ENCODE measurements at places on chromosomes 3 and 15. TPM values are rescaled to one million over a fixed set of nuclear protein-coding genes. Genes with fewer than 3 reads are reported as not detected.

Gene UBE2E2
- total RNA-seq = 4.8 TPM

Gene ADAMTS17
- 4.8 TPM for total RNA-seq

Gene COL8A1
- total RNA-seq = 0.12 TPM

GRCh38 chr15:74253211-74253921, 17.2 kb downstream of the CCDC33 start:
- DNase-seq = no peak

DNA sequence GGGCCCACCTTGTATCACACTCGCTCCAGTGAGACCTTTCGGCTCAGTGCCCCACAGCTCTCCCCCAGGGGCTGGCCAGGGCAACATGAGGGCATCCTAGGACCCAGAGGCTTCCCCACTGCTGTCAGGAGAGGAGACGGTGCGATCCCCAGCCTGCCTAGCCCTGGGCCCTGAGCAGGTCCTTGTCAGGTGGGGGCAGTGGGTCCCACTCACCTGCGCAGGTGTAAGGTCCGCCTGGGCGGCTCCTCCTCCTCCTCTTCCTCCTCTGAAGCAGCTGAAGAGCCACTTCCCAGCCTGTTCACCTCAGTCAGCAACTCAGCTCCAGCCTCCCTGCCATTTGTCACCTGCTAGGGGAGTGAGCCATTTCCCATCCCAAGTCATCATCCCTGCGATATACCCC, 9.6 kb downstream of the KIF7 start:
- DNase-seq = no peak

DNA sequence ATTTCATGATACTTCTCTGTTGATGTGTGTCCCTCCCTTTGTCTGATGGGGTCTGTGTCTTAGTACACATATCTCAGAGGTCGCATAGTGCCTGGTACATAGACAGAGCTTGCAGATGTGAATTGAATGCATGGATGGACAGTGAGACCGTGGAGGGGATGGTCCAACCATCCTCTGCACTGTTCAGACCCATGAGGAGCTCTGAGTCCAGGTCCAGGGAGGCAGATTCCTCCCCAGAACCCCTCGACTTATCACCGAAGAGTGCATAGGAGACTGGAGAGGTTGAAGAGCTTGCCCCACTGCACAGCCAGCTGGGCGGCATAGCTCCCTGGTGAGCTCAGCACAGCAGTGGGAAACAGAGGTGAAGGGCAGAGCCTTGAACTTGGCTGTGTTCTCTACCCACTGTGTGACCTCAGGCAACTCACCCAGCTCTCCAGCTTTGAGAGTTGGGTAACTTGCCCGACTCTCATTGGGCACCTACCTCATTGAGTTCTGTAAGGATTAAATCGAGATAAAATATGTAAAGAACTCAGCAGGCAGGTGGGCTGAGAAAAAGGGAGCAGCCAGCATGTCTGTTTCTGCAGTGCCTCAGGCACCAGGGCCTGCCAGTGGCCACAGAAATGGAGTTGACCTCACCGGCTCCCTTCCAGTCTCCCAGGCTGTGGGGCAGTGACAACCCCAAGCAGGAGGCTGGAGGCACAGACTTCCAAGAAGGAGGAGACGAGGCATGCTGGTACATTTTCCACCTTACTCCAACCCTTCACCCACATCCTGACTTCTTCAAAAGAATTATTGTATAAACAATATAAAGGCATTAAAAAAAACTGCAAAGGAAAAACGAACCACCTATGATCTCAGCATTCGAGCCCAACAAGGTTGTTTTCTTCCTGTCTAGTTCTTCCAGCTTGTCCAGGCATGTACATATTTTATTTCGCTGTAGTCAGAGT, 54.1 kb upstream of the TFRC start:
- no peak for DNase-seq

DNA sequence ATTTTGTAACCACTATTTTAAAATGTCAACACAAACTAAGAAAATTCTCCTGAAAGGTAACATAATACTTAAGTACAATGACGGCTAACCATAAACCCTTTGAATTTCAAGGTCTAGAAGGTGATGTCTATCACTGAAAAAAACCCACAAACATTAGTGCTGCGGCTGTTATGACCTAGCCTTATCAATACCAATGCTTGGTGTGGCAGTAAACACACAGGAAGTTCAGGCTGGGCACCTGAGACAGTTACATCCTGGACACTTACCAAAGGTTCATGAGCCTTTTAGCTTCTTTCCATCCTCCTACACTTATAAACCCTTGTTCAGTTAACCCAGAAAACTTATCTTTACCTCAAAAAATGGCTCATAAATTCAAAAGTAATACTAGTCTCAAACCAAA, 5.8 kb downstream of the HSPBAP1 start:
- DNase-seq = no peak

DNA sequence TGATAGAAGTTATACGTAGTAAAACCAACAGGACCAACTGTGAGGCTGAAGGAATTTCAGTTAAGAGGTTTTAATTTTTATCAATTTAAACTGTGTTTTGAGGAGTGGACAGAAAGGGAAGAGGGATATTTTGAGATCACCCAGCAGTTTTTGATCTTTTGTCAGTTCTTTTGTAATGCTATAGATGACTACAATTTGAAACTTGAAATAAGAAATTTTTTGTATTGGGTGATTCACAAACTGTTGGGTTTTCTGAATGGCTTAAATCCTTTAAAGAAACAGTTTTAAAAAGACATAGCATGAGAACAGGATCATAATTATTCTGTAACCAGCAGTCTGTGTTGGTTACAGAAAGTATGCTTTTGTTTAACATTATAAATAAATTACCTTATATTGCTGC, 67.4 kb downstream of the TCF12 start:
- no peak for DNase-seq

Data from natural killer cell (primary cell).